Activated T-helper 17 cell treated with anti-CD3 and anti-CD28 coated beads, Interleukin-2, amount 50 U/mL, for 72 hours (primary cell): ENCODE measurements at places on chromosomes 6 and 20.

- ATAC-seq: no peak
Measured at GRCh38 chr6:137282254-137282653, 63.1 kb upstream of the IFNGR1 start.

GRCh38 chr6:511488-512137, 120.1 kb downstream of the IRF4 start:
- ATAC-seq: peak; percentile 28

DNA sequence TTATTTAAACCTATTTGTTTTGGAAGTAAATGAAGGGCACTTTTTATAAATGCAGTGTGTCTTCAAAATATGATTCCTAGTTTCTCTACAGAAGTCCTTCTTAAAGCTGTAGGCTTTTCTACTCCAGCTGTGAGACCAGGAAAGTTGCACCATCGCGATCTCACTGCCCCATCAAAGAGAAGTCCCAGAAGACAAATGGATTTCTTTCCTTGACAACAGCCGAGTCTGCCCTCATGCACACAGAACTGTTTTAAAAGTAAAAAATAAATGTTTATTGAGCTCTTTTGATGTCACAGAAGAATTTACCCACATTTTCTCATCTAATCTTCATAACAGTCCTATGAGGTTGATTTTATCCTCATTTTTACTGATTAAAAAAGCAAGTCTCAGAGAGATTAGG, 324.4 kb upstream of the NT5E start:
- no peak for ATAC-seq

- ATAC-seq: no peak
Measured at GRCh38 chr20:19661717-19662636, 96.1 kb upstream of the RIN2 start.

DNA sequence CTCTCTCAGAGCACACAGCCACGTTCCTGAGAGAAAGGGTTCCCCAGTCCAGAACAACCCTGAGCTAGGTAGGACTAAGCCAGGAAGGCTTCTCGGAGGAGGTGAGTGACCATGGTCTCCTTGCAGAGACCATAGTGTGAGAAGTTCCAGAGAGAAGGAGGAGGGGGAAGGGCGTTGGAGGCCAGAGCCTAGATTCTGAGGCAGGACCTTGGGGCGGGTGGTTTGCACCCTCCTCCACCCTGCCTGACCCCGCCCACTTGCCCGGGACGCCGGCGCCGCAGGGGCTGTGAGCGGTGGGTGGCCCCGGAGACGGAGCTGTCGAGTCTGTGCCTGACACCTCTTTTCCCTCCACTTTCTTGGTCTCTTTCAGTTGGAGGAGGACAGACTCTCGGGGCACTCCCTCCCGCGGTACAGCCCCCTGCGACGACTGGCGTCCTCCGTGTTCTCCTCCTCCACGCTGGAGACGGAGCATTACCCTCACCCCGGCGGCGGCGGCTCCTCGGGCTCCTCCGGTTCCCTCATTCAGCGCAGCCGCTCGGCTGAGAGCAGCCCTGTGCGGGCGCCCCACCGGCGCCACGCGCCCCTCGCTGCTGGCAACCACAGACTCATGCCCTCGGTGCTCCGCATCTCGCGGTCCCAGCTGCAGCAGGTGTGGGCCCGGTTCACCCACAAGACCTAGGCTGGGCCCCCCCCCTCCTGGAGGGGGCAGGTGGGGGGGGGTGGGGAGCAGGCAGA, 26.2 kb downstream of the TTBK1 start:
- peak; percentile 71 for ATAC-seq

GRCh38 chr6:99349171-99350141, at the start of gene FAXC:
Gene FAXC (minus strand): TSS chr6:99349674. CDS start chr6:99349372, 302 bp downstream.
- ATAC-seq: peak; percentile 40

DNA sequence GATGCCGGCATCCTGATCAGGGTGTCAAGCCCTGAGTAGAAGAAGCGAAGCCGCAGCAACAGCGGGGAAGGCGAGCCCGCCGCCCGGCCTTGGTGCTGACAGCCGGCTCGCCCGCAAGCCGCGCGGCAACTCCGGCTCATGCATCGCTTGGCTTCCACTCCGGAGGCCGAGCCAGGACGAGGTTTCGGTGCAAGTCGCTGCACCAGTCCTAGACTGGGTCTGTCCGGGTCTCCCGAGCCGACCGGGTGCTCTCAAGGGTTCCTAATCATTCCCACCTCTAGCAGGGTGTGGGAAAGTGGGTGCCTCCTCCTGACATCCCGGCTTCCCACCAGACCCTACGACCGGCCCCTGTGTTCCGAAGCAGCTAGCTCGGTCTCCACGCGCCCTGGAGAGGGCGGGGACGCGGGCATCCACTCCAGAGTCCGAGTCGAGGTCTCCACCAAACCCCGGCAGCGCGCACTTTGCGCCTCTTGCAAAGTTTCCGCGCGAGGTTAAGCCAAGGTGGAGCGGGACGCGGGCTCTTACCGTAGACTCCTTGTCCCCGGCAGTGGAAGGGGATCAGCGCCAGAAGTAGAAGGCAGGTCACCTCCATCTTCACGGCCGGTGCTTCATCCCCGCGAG, 1.4 kb downstream of the MDGA1 start:
- no peak for ATAC-seq

GRCh38 chr6:143948208-143948607, 59.9 kb downstream of the PLAGL1 start:
- ATAC-seq: no peak

DNA sequence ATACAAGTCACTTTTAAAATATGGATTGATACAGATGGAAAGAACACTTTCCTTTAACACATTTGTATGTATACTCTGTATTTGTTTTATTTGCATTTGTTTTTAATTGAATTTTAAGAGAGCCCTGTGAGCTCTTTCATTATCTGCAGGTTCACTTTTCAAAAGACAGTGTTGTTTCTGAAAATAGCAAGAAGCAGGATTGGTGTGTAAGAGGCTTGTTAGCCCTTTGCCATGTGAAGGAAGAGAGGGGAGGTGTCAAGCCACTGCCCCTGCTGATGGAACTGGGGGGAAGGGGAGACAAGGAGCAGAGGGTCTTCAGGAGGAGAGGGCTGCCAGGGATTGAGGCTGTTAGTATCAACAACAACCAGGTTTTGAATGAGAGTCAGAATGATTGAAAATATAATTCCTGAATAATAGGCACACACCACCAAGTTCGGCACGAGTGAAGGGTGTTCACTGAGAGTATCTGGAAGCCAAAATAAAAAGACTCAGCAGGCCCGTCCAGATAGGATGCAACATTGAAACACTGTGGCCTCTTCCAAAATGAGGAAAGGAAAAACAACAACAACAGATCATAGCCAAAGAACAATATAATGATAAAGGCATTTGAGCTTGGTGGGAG, 12.6 kb upstream of the PBOV1 start:
- no peak for ATAC-seq

GRCh38 chr6:28443112-28443773, at the start of gene ZSCAN23:
Gene ZSCAN23 (minus strand): TSS chr6:28443491. CDS start chr6:28436266, 7,225 bp downstream.
- peak; percentile 98 for ATAC-seq

DNA sequence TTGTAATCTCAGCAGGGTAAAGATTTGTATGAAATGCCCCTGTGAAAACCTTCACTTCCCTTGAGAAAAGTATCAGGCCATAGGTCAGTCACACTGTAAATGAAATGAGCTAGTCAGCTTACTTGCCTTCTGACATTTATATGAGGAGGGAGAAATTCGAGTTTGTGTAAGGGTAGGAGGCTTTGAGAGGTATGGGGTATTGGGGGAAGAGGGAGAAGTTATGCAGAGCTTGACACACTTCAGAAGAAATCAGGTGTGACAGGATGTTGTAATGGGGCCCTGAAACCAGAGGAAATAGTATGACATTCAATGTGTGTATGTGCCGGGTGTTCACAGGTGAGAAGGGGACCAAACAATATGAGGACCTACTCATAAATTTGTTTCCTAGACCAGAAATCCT, 64.2 kb upstream of the CCN6 start:
- ATAC-seq: peak; percentile 46

- ATAC-seq: no peak
Measured at GRCh38 chr6:11462742-11463397, 74.7 kb upstream of the TMEM170B start.

GRCh38 chr6:13674533-13675190, 37.0 kb downstream of the RANBP9 start:
- peak; percentile 80 for ATAC-seq

- ATAC-seq: peak; percentile 93
Measured at GRCh38 chr20:23399568-23400241, 21.6 kb downstream of the NAPB start.

DNA sequence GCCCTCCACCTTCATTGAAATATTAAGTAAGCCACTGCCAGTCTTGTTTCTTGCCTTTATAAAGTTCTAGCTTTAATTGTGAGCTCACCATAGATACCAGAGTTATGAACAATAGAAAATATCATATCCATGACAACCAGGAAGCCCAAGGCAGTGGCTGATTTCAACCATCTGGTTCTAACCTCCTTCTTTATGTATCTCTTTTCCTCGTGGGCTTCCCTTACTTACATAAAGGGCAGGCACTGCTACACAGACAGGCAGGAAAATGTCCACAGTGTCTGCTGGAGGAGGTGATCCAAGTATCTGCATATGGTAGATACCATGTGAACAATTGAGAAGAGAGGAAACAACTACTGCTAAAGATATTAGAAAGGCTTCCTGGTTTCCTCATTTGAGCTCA, 65.2 kb upstream of the PRND start:
- no peak for ATAC-seq

- no peak for ATAC-seq
Measured at GRCh38 chr6:52306972-52307870, 22.7 kb upstream of the MCM3 start.

DNA sequence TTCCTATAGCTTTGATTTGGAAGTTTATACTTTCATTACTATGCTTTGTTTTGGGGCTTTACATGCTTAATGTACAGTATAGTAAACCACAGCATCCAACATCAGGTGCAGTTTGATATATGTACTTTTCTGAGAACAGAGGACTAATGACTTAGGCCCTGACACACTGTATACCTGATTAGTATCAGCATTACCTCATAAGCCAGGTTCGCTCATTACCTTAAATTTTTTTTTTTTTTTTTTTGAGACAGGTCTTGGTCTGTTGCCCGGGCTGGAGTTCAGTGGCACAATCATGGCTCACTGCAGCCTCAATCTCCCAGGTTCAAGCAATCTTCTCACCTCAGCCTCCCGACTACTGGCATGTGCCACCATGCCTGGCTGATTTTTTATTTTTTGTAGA, 28.4 kb downstream of the CD109 start:
- ATAC-seq: no peak

DNA sequence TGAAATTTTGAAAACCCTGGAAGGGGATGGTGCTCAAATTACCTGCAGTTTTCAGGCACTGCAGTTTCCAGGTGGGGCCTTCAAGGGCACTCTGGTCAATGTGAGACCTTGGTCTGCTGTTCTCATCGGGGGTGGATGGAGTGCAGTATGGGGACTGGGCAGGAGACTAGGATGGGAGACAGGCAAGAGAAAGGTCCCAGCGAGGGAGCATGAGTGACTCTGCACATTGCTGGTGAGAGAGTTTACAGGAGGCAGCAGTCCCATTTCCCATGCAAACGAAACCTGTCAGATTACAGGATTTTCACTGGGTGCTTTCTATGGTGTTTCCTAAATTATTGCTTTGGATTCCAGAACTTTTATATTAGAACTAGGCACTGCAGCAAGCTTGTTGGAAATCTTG, 73.5 kb upstream of the DTNBP1 start:
- no peak for ATAC-seq

GRCh38 chr20:10731190-10731965, 57.6 kb upstream of the JAG1 start:
- ATAC-seq: no peak

DNA sequence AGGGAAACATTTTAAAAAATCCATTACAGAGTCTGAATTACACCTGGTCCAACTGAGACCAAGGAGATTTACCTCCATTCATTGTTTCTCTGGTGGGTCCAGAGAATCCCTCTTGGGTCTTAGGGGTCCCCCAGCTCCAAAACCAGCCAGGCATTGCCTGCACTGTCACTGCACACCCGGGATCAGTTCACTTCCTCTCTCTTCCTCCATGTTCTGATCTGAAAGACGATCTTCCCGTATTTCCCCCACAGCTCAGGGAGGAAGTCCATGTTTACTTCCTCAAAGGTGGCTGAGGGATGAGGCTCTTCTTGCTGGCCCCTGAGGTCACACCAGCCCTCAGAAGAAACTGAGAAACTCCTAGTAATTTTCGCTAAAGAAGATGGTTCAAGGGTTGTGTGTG, 159.7 kb downstream of the BMP7 start:
- no peak for ATAC-seq

GRCh38 chr6:159608961-159609651, 83.9 kb downstream of the SOD2 start:
- ATAC-seq: no peak

DNA sequence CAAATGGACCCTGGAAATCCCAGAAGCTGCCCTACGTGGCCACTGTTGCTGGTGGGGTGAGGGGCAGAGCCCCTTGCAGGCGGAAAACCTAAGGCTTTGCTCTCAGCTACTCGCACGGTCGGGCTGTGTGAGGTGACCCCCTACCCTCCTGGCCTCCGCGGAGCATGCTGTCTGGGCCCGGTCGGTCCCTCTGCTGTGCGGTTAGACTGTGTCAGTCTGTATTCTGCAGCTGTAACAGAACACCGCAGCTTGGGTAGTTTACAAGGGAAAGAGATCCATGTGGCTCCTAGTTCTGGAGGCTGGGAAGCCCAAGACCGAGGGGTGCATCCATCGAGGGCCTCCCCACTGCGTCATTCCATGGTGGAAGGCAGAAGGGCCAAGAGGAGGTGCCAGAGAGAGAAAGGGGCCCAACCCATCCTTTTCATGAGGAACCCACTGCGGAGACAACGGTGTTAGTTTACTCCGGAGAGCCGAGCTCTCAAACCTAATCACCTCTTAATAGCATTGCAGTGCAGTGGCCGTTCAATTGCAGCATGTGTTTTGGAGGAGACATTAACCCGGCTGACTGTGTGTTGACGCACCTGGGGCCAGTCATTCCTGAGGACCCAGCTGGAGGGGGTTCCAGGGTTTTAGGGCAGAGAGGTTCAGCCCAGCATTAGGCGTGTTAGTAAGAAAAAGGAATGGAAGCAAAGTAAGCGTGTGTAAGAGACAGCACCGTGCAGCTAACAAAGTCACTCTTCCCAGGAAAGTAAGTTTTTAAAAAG, 18.3 kb downstream of the COL9A3 start:
- no peak for ATAC-seq
